Bone marrow (tissue), 2 donors: ENCODE measurements at places on chromosomes 5 and 9.

DNA sequence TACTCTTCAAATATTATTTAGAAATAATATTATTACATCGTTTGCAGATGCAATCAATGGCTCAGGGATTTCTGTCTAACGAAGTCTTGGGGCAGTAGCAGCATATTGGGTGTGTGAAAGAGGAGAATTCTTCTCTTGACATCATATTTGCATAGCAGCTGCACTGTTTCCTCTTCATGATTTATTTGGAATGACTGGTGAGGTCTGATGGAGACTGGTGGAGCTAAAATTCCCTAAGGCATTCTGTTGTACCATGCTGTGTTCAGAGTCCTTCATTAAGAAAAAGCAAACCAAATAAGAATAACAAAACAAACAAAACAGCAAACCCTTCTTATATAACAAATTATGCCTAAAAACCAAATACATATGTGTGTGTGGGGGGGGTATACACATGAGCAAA, 177.6 kb downstream of the DIRAS2 start:
- DNase-seq, result no peak

DNA sequence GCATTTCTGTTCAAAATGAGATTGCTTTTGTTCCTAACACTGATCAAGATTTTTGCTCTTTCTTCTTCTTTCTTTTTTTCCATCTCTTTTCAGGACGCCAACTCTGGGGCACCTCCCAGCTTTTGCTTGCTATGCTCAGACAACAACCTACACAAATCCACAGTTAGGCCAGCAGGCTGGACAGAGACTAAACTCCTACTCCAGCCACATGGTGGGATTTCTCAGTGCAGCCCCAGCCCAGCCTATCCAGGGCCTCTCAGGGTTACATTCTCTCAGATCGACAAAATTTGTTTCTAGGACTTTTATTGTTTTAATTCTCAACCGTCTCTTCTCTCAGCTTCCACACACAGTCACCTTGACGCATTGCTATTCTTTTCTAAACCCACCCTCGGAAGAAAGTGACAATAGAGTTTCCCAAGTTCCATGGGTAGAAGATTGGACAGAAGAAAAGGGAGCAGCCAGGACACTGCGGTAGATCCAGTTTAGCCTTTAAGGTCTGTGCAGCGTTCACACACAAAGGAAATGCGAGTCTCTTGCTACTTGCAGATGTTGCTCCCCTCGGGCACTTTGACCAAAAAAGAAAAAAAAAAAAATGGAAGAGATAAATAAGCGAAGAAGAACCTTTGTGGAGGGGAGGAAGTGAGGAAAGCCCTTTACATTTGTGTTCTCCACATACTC, 588.6 kb upstream of the GRAMD2B start:
- no peak for DNase-seq

DNA sequence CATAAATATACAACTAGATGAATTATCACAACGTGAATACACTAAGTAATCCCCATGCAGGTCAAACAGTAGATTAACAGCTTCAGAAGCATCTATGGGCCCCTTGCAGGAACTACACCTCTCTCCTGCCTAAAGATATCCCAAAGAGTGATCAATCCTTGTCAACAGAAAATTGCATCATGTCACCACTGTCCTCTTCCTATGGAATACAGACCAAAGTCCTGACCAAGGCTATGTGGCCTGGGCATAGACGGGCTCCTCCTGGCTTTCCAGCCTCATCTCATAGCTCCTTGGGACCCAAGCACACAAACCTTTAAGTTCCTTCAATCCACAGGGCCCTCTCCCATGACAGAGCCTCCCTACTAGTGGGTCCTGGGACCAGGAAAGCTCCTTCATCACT, 25.3 kb downstream of the NIPAL4 start:
- DNase-seq, result no peak

- DNase-seq, result no peak
Observed at GRCh38 chr5:6652025-6652424, 18.8 kb downstream of the SRD5A1 start.

- DNase-seq, result no peak
Observed at GRCh38 chr5:14859980-14860379, 11.6 kb downstream of the ANKH start.

- DNase-seq, result no peak
Observed at GRCh38 chr9:125626187-125626586, 80.8 kb downstream of the MAPKAP1 start.

- DNase-seq, result no peak
Observed at GRCh38 chr9:124438091-124438490, 12.2 kb upstream of the ADGRD2 start.

DNA sequence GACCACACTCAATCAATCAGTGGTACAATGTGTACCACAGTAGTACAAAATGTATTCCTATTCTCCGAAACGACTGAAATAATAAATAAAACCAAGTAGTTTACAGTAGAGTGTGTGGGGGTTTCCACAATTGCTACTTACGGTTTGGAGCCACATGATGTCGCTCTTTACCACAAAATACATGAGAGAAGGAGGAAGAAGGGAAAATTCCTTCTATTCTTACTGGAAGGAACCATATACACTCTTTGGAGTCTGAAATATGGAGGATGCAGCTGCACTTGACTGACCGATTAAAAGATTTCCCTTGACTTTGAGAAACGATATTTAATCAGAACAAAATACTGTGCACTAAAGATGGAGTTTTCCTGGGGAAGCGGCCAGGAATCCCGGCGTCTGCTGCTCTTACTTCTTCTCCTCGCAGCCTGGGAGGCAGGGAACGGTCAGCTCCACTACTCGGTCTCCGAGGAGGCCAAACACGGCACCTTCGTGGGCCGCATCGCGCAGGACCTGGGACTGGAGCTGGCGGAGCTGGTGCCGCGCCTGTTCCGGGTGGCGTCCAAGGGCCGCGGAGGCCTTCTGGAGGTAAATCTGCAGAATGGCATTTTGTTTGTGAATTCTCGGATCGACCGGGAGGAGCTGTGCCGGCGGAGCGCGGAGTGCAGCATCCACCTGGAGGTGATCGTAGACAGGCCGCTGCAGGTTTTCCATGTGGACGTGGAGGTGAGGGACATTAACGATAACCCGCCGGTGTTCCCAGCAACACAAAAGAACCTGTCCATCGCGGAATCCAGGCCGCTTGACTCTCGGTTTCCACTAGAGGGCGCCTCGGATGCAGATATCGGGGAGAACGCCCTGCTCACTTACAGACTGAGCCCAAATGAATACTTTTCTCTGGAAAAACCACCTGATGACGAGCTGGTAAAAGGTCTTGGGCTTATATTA, at the start of gene PCDHA4:
Gene PCDHA4, plus strand, starts transcription at position 235 of the 942 bp plus-strand sequence.
- no peak for DNase-seq

GRCh38 chr5:171474230-171474813, 54.9 kb downstream of the FGF18 start:
- DNase-seq, result no peak

- DNase-seq, result no peak
Observed at GRCh38 chr9:4382722-4383317, 83.0 kb upstream of the GLIS3 start.

GRCh38 chr5:180077594-180078284, 6.2 kb upstream of the RNF130 start:
- DNase-seq, result no peak
